Pons (tissue), 1 donor: ENCODE measurements at places on chromosomes 7 and 10.
A peak's percentile ranks its signal among the peaks of the same experiment; 100 is the strongest.

- no peak for DNase-seq
These were observed 46.2 kb downstream of the SEM1 start for GRCh38 chr7:96663457-96663856.

GRCh38 chr10:48940372-48940771, 732 bp upstream of the LRRC18 start:
- no peak for DNase-seq

- DNase-seq = no peak
These were observed 138.7 kb upstream of the PCLO start for GRCh38 chr7:83301416-83301815.

DNA sequence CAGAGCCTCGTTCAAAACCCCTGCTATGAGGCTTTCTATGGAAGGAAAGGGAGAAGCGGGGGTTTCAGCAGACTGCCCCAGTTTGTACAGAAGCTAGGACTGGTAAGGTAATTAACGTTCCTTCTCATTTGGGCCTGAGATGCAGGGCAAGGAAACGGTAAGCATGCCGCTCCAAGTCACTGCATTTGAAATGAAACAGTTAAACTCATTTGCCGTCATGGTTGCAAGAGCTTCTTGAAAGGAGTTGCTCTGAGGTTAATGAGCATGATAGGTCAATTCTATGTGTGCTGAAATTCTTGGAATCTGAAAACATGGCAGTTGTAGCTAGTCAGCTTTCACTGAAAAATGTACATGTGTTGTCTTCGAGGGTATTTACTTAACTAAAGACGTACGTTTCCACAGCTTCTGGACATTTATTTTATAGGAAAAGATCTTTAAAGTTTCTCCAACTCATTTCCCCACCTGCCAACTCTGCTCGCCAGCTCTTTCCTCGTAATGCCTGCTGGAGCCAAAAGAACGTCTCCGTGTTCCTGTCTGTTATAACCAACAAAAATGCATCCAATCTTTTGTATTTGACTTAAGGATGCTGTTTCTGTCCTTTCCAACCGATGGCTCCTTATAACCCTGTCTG, 73.3 kb downstream of the ADAM12 start:
- DNase-seq = no peak

GRCh38 chr10:111516144-111516543, 439.3 kb downstream of the ADRA2A start:
- no peak for DNase-seq

GRCh38 chr10:22712211-22712955, 2.0 kb downstream of the PIP4K2A start:
- peak; percentile 52 for DNase-seq

DNA sequence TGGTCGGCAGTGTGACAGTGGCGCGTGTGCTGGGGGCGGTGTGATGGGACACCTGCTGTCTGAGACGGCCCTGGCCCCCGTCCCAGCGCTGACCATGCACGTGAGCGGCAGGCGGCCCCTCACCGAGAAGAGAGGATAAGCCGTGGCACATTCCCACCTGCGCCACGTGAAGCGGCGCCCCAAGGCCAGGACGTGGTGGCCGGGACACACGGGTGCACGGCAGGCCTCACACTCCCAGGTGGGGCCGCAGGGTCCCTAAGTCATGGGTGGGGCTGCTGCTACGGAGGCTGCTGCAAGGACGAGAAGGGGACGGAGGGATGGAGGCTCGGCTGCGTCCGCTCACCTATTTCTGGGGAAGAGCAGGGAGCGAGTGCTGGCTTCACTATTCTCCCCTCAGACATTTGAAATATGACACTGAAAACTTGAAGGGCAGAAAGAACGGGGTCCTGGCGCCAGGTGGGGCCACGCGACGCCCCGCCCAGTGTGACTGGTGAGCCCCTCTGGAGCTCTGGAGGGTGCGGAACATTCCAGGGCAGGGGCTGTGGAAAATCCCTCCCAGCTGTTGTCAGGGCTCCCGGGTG, 7.5 kb downstream of the CYP2W1 start:
- no peak for DNase-seq

GRCh38 chr7:121832347-121832746, 40.6 kb upstream of the PTPRZ1 start:
- DNase-seq = peak; percentile 55

DNA sequence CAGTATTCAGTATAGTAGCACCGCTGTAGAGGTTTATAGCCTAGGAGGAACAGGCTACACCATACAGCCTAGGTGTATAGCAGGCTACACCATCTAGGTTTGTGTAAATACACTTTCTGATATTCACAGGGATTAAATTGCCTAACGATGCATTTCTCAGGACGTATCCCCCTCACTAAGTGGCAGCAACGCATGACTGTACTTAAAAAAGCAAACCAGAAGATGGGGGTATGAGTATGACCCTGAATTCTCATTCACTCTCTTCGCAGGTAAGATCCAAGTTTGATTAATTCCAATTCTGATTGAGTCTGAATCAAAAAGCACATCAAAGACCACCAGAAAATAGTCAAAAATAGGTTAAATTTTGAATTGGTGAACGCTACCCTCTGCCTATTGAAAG, 972 bp downstream of the ORC5 start:
- no peak for DNase-seq

- DNase-seq = no peak
These were observed 63.7 kb downstream of the CYTH3 start for GRCh38 chr7:6208573-6209328.

- DNase-seq = peak; percentile 31
These were observed 536 bp downstream of the C10orf105 start for GRCh38 chr10:71719042-71719441.

- DNase-seq = no peak
These were observed 445.4 kb downstream of the TFEC start for GRCh38 chr7:115585015-115585718.

DNA sequence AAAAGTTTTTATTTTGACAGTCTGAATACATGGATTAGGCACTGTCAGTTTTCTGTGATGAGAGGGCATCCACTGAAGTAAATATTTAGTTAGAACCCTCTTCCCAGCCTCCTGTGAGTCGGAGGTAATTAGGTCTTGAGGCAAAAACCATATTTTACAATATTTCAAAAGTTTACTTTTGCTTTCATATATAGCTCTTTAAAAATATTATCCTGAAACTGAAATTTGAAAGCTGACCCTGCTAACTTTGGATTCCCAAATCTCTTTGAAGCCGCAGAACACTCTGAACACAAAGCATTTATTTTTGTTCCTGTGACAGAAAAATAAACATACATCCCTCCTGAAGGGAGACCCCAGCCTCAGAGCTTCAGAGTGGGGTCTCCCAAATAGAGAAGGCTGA, 317.4 kb downstream of the KIF20B start:
- DNase-seq = no peak

GRCh38 chr7:75613351-75613750, 121.2 kb downstream of the SPDYE5 start:
- DNase-seq = no peak

GRCh38 chr10:132519382-132520176, 18.0 kb upstream of the INPP5A start:
- no peak for DNase-seq

DNA sequence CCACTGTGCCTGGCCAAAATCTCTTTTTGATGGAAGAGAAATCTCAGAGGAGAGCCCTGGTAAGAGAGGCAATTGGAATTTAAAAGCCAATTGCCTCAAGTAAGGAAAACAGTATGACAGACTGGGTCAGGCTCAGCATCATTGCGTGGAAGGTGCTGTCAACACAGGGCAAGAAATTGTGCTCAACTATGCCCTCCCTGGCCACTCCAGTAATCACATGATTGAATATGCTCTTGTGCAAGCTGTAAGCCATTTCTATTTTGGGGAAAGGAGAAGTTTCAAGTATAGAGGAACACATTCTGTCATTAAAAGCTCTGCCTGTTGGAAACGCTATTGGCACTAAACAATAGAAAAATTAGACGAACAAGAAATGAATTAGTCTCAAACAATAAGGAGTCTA, 1127.7 kb downstream of the REEP3 start:
- DNase-seq = peak; percentile 83

DNA sequence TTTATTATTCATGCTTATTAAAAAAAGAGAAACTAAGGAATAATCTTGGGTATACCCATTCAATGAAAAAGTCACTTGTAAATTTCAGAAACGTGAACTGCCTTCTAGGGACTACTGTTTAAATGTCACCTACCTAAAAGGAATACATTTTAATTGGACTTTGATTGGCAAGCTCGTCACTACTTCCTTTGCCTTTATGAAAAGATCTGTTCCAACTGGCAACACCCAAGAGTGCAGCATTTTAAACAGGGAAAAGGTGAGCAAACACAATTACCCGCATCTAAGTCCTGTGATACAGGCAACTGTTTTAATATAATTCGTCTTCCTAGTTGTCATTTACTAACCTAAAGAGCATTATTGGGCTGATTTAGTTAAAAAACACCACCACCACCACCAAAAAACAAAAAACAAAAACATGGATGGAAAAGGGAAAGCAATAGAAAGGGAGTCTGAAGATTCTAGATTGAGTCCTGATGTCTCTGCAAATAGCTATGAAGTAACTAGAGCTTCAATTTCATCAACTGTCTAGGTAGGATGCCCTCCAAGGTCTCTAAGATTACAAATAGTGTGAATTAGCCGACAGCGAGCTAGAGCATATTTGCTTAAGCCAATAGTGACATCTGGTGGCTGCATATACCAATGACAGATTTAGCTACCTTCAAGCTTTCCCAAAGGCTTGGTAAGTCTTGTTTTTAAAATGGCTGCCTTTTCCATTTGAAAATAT, 33.8 kb upstream of the ICA1 start:
- DNase-seq = peak; percentile 95

DNA sequence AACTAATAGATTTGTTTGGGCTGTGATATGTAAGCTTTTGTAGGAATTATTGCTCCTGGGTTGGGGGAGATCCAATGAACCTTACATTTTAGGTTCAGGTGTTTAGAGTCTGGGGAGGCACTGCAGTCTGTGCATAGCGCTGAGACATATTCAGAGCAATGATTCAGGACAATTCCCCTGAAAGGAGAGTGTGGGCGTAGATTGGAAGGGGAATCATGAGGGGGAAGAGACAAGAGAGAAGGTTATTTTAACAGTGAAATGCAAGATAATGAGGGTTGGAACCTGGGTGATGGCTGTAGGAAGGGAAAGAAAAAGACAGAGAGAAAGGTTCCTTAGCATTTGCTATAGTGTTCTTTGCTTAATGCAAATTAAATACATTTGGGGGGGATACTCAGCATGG, 1013.4 kb downstream of the REEP3 start:
- no peak for DNase-seq

- peak; percentile 20 for DNase-seq
These were observed 33.9 kb downstream of the PPIF start for GRCh38 chr10:79380946-79381721.

- no peak for DNase-seq
These were observed 14.8 kb downstream of the NFE2L3 start for GRCh38 chr7:26166684-26167266.

GRCh38 chr10:119208553-119208940, 1.2 kb downstream of the GRK5 start:
- DNase-seq = peak; percentile 37

GRCh38 chr10:33557313-33557712, 222.8 kb upstream of the NRP1 start:
- no peak for DNase-seq

DNA sequence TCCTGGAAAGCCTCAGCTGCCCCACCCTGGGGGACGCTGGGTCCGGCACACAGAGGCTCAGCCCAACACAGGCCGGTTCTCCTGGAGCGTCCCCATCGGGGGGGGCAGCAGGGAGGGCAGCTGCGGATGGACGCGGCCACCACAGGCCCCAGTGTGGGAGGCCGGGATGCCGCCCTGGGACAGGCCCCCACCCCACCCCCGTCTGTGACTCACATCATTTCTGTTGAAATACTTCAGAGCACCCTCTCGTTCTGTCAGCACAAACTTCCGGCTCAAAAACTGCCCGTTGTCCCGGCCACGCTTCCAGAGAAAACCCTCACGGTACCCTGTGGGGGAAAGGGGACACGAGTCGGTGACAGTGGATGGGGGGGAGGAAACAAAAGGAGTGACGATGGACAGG, 28.5 kb downstream of the GET4 start:
- no peak for DNase-seq

DNA sequence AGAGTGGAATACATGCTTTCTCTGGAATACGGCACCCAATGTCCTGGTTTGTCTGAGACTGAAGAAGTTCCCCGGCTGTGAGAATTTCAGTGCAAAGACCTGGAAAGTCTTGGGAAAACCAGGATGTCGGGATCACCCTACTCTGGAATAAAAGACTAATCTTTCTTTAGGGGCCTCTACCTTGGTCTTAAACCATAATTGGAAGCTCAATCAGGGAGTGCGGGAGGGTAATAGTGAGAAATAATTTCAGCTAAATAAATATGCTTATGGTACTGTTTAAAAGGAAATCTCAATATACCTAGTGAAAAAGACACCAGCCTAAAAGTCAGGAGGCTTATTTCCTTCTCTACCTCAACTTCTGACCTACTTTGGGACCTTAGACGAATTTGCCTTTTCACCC, 236.1 kb upstream of the GLI3 start:
- no peak for DNase-seq

DNA sequence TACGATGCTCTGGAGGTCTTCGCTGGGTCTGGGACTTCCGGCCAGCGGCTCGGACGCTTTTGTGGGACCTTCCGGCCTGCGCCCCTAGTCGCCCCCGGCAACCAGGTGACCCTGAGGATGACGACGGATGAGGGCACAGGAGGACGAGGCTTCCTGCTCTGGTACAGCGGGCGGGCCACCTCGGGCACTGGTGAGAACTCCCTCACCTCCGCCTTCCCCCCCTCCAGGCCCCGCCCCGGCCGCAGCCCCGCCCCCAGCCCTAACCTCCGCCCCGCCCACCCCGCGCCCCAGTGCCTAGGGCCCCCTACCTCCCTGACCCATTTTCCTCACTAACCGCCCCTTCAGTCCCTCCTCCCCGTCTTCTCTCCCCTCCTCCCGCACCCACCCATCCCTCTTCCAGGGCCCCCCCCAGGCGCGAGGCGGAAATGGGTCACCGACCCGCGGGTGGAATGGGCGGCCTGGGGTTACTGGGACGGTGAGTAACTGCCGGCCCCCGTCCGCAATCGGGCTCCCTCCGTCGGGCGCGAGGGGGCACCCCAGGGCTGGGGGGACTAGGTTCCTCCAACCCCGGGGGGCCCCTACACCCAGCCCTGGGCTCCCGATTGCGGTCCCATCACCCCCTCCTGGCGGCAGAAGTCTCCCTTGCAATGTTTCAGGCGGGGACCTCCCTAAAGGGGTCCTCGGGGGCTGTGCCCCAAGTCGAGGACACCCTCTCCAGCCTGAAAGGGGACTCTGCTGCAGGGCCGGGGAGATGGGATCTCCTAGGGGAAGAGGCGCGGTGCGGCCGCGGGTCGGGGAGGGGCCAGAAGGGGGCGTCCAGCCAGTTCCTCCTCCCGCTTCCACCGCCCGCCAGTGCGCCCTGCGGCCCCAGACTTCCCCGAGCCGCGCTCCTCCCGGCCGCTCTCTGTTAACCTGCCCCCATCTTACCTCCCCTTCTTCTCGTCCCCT, 2.1 kb downstream of the PCOLCE start:
- no peak for DNase-seq

DNA sequence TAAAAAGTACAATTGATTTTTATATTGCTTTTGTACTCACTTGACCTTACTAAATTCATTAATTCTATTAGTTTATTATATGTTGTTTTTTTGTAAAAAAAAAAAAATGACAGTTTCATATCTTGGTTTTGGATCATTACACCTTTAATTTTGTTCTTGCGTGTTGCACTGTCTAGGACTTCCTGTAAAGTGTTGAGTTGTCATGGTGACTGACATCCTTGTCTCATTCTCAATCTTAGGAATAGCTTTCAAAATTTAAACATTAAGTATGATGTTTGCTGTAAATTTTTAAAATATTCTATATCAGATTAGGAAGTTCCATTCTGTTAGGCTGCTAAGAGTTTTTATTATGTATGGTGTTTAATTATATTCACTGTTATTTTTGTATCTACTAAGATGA, 139.1 kb downstream of the ARHGAP12 start:
- no peak for DNase-seq

- DNase-seq = no peak
These were observed 77.2 kb downstream of the FAM204A start for GRCh38 chr10:118264838-118265470.
